NCI-H510A (cell line): ENCODE measurements at places on chromosomes 13 and 19.

GRCh38 chr13:96780105-96780504 lies 214.2 kb downstream of the OXGR1 start:
- no peak for DNase-seq

DNA sequence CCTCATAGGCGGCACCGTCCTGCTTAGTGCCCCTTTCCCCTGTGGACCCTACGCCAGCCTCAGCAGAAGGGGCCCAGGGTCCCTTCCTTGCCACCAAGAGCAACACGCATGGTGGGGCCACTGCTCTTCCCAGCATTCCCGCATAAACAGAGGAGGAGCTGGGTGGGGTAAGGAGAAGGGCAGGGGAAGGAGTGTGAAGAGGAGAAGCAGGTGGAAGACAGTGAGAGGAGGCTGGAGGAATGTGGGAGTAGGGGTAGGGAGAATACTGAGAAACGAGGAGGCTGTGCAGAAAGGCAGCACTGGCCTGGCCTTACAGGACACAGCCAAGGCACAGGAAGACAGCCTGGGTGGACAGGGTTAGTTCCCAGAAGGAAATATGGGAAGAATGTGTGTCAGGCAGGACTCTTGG lies 43.9 kb downstream of the ZNF331 start:
- DNase-seq = no peak

- no peak for DNase-seq
Observed at GRCh38 chr13:44140888-44141724, 232.5 kb upstream of the SERP2 start.

DNA sequence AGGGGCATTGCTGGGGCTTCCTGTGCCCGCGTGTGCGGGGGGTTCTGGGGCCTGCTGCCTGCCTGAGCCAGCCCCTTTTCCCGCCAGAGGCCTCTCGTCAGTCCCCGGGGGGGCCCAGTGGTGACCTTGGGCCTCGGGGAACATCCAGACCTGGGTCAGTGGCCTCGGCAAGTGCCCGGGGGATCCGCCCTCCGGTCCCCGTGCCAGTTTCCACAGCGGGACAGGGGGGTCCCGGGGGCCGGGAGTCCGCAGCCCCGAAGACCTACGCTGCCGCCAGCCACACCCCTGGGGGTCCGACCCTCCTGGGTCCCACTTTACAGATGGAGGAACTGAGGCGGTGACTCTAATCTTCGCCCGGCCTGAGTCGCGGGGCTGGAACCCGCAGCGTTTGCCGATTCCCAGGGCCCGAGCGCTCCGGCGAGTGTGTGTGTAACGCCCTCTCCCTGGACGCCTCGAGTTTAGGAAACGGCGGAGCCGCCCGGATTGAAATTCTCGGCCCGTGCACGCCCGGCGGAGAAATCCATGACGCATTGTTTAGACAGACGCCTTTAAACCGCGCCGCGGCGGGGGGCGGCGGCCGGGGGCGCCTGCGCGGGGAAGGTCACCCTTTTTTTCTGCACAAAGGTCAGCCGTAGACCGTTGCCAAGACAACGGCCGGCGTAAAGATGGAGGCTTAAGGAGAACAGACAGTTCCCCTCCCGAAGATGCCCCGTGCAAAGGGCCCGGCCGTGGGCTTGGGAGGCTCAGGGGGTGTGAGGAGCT lies 39.3 kb downstream of the EFNA2 start:
- DNase-seq = no peak

- no peak for DNase-seq
Observed at GRCh38 chr19:56108447-56109195, 12.5 kb downstream of the ZNF787 start.

DNA sequence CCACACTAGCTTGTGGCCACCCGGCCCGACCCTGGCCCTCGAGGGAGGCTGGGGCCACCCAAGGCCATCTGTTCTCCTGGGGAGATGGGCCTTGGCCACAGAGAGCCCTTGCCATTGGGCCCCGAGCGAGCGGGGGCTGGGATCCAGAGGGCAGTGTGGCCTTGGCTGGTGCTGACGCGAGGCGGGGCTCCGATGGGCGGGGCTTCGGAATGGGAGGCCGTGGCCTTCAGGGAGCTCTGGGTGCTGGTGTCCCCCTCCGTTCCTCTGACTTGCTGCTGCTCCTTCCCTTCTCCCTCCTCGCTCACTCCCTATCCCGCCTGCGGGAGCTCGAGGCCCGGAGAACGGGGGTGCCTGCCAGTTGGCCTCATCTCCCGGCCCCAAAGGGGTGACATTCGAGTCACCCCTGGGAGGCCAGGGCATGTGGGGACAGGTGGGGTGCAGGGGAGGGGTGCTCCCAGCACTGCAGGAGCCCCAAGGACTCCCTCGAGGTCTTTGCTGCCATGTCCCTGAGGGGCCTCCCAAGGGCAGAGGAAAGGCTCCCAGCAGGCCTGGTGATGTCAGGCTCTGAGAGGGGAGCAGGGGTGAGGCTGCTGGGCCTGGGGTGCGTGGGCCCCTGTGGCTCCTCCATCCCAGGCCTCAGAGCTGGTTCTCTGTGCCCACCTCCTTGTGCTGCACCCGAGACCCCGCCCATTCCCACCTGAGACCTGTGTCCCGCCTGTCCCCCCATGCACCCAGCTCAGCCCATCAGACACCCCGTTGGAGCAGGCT lies 4.2 kb downstream of the NCLN start:
- DNase-seq = no peak

- DNase-seq = no peak
Observed at GRCh38 chr19:2191456-2192310, 27.9 kb downstream of the DOT1L start.
